ENCODE measurements at places on chromosomes 11 and 22.

DNA sequence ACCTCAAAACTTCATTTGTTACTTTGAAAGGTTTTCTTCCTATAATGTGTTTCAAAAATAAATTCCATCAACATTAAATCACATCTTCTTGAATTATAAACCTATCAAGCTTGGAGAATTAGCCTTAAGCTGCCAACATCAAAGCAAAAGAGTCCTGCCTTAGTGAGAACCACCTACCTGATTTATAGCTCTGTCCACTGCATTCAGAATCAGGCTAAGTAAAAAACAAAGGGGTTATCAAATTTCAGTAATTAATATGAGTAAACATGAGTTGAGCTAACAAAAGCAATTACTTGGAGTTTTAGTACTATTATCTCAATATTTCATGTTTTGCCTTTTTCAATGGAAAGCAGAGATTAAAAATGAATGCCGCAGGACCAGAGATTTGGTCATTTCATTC is 73.9 kb downstream of the CADM1 start:
- DNase-seq, result no peak

DNA sequence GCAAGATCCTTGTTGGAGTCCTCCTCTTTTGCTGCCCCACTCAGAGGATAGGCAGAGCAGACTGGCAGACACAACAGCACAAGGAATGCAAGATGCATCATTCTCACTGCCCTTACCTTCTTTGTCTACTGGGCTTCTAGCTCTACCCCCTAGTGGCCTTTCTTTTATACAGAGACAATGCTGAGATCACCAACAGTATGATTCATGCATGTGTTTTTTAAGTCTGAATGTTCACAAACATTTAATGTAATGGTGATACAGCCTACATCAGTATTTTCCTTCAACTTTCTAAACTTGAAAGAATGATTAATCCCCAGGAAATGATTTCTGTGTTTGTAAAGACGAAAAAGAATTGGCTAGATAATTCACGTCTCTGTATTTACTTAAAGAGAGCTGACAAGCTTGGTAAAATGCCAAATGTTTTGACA is at the start of gene MMP10:
MMP10 (minus strand) TSS at position 138 of the 428 bp plus-strand sequence; CDS start at position 101, 37 bp downstream.
- peak; percentile 35 for DNase-seq

GRCh38 chr11:88680806-88681205 is 343.3 kb upstream of the CTSC start:
- no peak for DNase-seq

DNA sequence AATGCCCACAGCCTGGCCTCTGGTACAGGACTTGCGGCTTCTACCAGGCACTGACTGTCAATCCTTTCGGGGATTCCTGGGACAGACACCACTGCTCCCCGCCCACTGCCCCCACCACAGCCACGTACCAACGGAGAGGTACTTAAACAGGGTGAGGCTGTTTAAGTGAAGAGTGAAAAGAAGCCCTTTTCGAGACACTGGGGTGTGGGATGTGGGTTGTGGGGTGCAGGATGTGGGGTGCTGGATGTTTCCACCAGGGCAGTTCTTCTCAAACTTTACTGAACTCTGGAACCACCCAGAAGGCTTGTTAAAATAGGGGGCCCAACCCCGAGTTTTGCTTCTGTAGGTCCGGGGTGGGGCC is 34.2 kb upstream of the PRR5 start:
- no peak for DNase-seq

GRCh38 chr11:105245781-105246315 is 106.3 kb upstream of the CARD18 start:
- no peak for DNase-seq

DNA sequence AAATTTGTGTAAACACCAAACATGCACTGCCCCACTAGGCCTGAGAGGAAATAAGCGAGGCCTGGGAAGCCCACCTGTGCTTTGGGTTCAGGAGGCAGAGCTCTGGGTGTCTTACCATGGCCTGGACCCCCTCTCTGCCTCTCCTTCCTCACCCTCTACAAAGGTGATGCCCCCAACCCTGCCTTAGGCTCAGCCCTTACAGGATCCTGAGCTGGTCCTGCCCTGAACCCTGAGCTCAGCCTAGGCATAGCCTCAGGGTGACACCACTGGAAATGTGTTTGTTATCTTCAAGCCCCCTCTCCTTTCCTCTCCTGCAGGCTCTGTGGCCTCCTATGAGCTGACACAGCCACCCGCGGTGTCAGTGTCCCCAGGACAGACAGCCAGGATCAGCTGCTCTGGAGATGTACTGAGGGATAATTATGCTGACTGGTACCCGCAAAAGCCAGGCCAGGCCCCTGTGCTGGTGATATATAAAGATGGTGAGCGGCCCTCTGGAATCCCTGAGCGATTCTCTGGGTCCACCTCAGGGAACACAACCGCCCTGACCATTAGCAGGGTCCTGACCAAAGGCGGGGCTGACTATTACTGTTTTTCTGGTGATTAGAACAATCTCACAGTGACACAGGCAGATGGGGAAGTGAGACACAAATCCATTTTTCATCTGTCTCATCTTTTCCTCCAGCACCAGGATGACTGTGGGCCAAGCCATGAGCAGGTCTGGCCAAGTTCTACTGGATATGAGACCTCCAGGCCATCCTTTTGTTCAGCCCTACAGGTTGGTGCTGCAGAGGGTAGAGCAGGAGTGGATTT is 117.8 kb downstream of the GGTLC2 start:
- no peak for DNase-seq

DNA sequence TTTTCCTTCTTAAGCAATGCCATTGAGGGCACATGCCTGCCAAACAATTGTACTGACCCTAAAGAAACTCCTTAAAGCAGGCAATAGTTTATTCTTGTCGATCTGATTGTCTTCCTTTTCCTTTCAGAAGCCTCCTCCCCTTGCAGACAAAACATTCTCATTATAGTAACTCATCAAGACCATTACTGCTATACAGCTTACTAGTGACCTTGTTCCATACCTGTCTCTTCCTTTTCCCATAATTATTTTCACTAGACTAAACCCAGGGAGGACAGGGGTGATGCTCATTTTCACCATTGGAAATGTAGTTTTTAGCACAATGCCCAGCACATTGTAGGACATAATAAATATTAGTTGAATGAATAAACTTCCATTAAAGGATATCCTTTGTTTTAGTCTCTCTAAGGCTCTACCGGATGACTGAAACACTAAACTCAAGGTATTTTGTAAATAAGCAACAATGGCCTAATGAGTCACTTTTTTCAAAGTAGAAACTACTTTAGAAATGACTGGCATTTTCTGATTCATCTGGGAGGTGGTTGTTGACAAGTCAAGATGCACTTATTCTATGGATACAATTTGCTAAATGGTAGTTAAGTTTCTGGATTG is 9.3 kb upstream of the MSANTD4 start:
- DNase-seq, result no peak

- no peak for DNase-seq
These were observed 436.4 kb downstream of the TBC1D22A start for GRCh38 chr22:47198801-47199251.

- DNase-seq, result no peak
These were observed 403 bp upstream of the SBF2 start for GRCh38 chr11:10294290-10294953.

GRCh38 chr22:38220163-38220562 is 18.4 kb downstream of the MAFF start:
- no peak for DNase-seq

DNA sequence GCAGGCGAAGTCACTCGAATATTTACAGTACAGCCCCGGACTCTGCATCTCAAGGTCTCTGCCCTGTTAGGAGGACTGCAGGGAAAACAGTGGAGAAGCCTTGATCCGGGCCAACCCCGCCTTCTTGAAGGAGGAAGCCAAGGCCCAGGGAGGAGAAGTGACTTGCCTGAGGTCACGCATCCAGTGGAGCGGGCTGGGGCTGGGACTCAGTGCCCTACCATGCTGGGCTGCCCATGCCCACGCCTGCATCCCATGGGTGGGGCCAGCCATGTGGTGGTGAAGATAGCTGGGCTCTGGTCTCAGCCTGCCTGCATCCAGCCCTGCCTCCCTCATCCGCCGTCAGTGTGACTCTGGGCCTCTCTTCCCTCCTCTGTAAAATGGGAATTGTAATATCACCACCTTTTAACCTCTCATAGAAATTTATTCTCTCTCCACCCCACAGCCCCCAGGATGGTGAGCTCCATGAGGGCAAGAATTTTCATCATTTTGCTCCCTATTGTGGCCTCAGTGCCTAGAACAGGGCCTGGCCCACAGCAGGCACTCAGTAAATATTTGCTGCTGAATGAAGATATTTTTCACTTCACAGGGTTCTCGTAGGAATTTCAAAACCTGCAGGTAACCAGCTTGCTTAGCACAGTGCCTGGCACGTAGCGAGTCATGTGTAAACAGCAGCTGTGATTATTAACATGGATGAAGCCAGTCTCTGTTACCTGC is 57.3 kb downstream of the OTOG start:
- no peak for DNase-seq

- DNase-seq, result peak; percentile 57
These were observed 7.3 kb downstream of the KCNJ1 start for GRCh38 chr11:128859563-128860441.

DNA sequence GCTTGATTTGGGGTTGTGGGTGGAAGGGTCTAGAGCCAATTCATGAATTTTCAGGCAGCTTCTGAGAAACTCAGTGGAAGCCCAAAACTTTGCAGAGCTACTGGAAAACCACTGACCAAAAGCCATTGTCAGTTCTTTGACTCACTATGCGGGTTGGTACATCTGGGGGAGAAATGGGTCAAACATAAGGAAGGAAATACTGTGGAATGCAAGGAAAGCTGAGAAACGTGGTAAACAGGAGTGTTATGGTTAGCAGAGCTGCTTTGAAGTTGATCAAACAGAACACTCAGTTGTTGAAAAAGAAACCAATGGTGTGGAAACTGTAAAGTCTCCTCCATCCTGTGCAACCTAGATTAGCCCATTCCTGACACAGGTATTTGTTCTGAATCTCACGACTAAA is 6.3 kb upstream of the ABTB2 start:
- DNase-seq, result no peak

DNA sequence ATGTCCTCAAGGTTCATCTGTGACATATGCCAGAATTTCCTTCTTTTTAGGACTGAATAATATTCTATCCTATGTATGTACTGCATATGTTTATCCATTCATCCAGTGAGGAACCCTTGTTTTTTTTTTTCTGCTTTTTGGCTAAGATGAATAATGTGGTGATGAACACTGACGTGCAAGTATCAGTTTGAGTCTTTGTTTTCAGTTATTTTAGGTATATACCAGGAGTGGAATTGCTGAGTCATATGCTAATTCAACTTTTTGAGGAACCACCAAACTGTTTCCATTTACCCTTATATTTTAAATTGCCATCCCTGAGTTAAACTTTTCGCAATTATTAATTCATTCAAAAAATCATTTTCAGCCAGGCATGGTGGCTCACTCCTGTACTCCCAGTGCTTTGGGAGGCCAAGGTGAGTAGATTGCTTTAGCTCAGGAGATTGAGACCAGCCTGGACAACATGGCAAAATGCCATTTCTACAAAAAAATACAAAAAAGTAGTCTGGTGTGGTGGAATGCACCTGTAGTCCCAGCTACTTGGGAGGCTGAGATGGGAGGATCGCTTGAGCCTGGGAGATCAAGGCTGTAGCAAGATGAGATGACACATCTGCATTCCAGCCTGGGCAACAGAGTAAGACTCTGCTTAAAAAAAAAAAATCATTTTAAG is 64.2 kb downstream of the MICAL2 start:
- DNase-seq, result no peak

- DNase-seq, result no peak
These were observed 6.7 kb downstream of the SLC15A3 start for GRCh38 chr11:60945295-60945667.

Data from iPS DF 6.9 (cell line).